Stimulated activated CD8-positive, alpha-beta memory T cell treated with anti-CD3 and anti-CD28 coated beads, Interleukin-7, amount 100 ng/mL, for 1 hour (primary cell): ENCODE measurements at places on chromosomes 4 and X.

GRCh38 chr4:77220828-77221613, 64.0 kb downstream of the CCNG2 start:
- DNase-seq, result no peak

DNA sequence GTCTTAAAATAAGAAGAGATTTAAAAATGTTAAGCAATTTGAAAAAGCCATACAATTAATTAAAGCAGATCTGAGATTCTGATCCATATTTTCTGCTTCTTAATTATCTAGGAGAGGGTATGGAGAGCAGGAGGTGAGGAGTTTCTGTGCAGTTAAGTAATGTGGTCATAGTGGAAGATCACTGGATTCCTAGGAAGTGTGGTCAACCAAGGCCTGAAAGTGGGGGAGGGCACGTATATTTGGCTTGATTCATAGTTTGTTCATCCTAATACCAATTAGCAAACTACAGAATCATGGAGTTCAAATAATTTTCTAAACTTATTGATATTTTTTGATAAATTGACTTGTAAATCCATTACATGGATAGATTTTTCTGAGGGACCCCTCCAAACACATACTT, 768.3 kb downstream of the RAPGEF2 start:
- no peak for DNase-seq

DNA sequence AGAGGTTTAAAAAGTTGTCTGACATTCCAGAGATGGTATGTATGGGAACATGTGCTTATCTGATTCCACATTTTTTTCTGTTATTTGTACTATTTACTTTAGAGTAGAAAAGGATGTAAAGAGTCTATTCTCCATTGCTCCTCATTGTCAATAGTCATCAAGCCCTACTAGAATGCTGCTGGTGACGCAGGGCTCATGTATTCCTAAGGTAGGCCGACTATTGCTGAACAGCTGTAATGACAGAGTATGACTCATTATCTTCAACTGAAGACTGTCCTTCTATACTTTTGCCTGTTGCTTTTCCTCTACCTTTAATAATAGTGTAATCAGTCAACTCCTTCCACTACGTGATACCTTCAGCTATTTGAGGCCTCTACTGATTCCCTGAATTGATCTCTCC, 509.1 kb upstream of the NR3C2 start:
- no peak for DNase-seq

DNA sequence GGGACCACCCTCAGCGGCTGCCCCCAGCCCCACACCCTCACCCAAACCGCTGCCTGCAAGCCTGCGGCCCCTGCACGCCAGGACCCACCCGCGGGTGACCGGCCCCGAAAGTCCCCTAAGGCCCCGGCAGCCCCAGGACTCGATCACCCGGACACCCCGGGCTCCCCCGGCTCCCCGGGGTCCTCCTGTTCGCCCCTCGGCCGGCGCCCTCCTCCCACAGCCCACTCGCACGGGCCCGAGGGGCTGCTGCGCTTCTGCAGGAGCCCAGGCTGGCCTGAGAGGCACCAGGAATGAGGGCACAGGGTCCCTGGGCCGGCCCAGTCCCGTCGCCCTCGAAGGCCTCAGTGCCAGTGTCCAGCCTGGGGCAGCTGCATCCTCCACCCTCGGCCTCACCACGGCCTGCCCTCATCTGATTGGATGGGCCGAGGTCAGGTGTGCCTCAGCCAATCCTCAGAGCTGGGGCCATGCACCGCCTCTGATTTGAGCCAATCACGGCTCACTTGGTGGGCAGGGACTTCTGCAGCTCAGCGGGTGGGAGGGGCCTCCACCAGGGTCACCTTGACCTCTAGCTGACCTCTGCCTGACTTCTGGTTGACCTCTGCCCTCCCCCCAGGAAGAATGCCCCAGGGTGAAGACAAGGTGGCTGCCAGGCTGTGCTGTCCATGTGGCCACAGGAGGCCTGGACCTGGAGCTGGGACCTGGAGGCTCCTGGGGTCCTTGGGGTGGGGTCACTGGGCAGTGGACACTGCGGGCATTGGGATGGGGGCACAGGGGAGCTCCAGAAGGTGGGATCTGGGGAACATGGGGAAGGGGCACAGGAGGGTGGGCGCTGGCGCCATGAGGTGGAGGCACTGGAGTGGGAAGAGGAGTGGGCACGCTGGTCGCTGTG, 97.6 kb upstream of the NKX1-1 start:
- DNase-seq, result no peak

- no peak for DNase-seq
Observed at GRCh38 chrX:149984411-149984810, 46.1 kb upstream of the EOLA2 start.

DNA sequence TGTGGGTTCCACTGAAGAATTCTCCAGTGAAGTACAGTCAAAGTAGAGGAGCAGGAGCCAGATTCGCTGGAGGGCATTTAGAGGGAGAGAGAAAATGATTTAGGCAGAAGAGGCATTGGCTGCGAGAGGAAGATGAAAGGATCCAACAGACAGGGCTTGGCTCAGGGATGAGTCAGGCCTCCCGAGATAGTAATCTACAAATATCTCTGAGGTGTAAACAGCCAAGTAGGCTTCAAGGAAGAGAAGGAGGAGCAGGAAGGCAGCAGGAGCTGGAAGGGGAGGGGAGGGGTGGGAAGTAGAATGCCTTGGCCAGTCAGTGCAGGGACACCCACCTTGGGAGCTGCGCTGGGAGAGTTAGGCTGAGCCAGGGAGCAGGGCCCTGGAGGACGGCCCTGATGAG, 55.5 kb downstream of the PJA1 start:
- DNase-seq, result no peak

GRCh38 chrX:123731258-123731986, 1.4 kb downstream of the THOC2 start:
- DNase-seq, result no peak

- no peak for DNase-seq
Observed at GRCh38 chr4:76897536-76898384, at the start of gene SOWAHB. SOWAHB (minus strand) TSS chr4:76898144; CDS start chr4:76897849, 295 bp downstream.

GRCh38 chr4:123390846-123391456, 5.6 kb upstream of the SPRY1 start:
- DNase-seq, result no peak

DNA sequence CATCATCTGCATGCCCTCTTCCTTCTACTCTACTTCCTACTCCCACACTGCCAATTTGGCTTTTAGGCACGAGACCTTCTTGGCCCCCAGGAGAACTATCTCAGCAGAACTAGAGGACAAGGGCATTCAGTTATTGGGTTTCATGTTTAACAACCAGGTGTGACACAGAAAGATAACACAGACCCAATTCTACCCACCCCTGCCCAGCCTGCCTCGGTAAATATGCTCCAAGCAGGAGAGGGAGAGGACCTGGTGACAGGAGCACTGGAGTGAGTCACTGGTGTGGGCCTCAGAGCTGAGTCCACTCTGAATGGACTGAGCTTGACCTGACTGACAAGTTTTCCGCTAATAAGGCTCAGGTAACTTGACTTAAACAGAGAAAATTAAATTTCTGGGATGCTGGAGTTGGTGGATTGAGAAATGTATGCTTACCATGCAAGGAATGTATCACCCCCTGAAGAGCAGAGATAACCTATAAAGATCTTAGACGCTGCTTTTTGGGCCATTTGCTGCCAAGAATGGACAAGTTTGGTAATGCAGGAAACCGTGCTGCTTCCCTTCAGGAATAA, 52.5 kb downstream of the CASP3 start:
- no peak for DNase-seq

- DNase-seq, result no peak
Observed at GRCh38 chrX:40132751-40133150, 35.0 kb upstream of the BCOR start.

DNA sequence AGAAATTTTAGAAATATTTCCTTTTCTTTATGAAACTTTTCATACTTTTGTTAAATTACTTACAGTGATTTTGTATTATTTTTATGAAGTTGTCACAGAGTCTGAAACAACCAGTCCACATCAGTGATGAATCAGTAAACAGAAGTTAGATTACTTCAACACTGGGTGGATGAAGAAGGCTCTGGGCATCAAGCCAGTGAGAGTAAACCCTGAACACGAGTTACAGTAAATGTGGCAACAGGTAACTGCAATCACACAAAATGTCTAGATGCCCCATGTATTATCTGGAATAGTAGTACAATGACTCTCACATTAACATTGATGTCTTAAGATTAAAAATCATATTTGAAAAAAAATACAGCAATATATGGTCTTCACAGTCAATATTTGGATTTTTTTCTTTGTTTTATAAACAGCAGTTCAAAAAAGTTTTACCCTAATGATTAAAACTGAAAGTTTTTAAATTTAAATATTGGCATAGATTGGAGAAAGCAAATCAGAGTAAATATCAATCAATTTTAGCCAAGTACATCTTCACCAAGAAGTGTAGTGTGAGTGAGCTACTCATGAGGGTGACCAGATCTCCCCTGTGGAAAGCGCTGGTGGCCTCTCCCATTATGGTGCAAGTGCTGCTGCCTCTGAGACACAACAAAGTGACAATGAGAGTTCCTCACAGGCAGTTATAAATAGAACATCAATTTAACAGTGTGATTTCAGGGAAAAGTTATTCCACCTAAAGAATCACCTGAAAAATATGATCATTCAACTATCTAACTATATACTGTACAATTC, 63.2 kb upstream of the UGT2B7 start:
- no peak for DNase-seq

- no peak for DNase-seq
Observed at GRCh38 chr4:73653695-73654106, 33.5 kb upstream of the RASSF6 start.

DNA sequence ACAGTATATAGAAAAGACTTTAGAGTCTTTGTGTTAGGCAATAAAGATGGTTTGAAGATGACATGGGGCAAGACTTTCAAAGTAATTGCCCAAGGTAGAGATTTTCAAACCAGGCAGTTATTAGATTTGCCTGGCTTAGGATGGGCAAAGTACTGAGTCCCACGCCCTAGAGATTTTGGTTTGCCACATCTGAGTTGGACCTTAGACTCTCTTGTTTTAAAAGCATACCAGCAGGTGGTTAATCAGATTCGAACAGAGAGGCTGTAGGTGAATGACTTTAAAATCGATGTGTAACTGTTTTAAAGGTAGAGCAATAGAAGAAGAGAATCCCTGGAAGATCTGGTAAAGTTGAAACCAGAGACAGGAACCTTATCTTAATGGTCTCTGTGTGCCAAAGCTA, 121.5 kb downstream of the RAPGEF2 start:
- DNase-seq, result no peak

DNA sequence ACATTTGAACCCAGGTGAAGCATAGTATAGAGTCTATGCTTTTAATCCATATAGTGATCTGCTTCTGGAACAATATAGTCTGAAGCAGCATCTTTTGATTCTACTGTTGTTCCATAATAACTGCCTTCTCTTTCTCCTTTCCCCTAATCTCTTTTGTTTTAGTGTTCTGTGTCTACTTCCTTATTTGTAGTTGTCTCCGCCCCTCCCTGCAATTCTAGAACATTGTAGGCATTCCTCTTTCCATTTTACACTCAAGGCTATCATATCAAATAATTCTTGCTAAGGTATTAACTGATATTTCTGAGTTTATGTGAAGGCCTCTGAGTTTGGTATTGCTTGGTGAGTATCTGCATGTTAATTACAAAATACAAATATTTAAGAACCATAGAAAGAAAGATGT, 11.6 kb downstream of the BLTP1 start:
- DNase-seq, result no peak

GRCh38 chrX:118189628-118190027, 73.0 kb upstream of the KLHL13 start:
- DNase-seq, result no peak

- no peak for DNase-seq
Observed at GRCh38 chrX:17036171-17036961, 89.9 kb downstream of the REPS2 start.

DNA sequence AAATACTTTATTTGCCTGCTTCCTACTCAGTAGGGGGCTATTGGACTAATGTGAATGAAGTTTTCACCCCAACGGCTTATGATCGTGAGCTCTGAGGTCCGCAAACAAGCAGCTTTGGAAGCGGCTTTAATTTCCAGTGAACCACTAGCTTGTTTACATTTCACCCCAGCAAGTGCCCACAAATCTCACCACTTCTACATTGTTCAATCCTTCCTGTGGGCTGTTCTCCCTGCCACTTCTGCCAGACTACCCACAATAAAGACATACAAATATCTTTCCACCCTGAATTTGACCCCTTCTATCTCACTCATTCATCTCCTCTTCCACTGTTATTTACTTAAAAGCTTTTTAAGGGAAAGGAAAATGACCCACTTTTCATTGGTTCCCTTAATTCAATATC, 98.0 kb downstream of the CDS1 start:
- DNase-seq, result no peak

- peak; percentile 4 for DNase-seq
Observed at GRCh38 chrX:65821721-65822496, 154.5 kb downstream of the MSN start.

- no peak for DNase-seq
Observed at GRCh38 chr4:187059021-187059420, 335.4 kb upstream of the FAT1 start.
